ENCODE measurements at places on chromosomes 16 and 17. TPM values are rescaled to one million over a fixed set of nuclear protein-coding genes. Genes with fewer than 3 reads are reported as not detected.
A peak's percentile ranks its signal among the peaks of the same experiment; 100 is the strongest.

The KCNH4 gene
- 1.5 TPM for total RNA-seq

- DNase-seq = no peak
Observed at GRCh38 chr17:48960834-48961515, 7.4 kb downstream of the GIP start.

GRCh38 chr17:28842282-28843012, at the start of gene FAM222B:
TSS of gene FAM222B (minus strand) at chr17:28842790. CDS start at chr17:28766667, 76,123 bp downstream.
- DNase-seq = peak; percentile 86

GRCh38 chr17:45146890-45147580, 1.2 kb upstream of the HEXIM1 start:
- peak; percentile 55 for DNase-seq

DNA sequence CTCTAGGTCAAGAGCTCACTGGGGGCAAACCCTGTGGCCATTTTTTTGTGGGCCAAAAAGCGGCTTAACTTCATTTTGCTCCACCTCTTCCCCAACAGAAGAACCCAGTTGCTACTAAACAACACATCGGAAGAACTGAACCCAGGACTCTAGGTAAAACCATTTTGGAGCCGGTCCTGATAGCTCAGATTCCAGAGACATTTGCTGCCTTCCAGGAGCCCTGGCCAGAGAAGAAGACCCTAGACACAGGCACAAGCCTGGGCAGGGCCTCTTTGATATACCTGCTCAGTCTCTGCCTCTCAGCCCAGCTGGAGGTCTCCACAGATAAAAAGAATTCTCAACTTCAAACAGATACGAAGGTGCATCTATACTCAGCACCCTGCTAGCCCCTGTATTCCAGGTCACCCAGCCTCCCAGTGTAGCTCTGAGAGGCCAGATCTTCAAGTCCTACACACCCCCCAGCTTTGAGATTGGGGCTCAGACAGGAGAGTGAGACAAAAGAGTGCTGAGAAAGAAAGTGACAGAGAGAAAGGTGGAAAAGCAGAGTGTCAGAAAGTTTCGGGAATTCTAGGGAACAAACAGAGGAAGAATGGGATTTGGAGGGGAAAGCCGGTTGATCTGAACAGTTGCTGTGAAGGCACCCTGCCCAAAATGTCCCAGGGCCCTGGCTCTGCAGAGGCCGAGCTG, 6.6 kb upstream of the HOXB9 start:
- DNase-seq = no peak

The FOXJ1 gene
- 0.64 TPM for total RNA-seq

The PABPN1L gene
- total RNA-seq = not detected

- DNase-seq = no peak
Observed at GRCh38 chr16:46702030-46702429, 12.6 kb downstream of the ORC6 start.

DNA sequence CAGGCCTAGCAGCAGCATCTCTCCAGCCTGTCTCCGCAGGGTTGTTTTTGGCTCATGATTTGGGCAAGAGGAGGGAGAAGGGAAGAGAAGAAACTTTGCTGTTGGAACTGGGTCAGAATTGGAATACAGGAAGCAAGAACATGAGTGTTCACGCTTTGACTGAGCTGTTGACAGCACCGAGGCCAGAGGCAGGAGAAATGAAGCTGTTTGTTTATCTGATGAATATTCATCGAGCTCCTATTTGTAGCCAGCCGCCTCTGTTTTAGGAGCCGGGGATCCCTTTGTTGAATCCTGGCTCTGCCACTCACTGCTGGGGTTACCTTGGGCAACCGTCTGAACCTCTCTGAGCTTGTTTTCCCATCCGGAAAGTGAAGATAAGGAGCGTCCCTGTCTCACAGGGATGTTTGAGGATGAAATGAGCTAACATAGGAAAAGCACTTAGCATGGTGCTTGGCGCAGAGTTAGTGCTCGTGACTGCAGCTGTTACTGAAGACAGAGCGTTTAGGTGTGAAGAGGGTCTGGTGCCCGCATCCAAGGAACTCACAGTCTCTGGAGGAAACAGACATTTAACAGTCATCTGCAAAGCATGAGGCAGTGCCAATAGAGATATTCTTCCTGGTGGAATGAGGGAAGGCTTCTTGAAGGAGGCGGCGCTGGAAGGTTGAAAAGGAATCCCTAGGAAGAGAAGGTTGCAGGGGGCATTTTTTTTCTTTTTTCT, 29.2 kb downstream of the RAP1GAP2 start:
- no peak for DNase-seq

The TMEM88 gene
- 5.3 TPM for total RNA-seq

GRCh38 chr16:66272461-66272860, 94.0 kb upstream of the CDH5 start:
- no peak for DNase-seq

DNA sequence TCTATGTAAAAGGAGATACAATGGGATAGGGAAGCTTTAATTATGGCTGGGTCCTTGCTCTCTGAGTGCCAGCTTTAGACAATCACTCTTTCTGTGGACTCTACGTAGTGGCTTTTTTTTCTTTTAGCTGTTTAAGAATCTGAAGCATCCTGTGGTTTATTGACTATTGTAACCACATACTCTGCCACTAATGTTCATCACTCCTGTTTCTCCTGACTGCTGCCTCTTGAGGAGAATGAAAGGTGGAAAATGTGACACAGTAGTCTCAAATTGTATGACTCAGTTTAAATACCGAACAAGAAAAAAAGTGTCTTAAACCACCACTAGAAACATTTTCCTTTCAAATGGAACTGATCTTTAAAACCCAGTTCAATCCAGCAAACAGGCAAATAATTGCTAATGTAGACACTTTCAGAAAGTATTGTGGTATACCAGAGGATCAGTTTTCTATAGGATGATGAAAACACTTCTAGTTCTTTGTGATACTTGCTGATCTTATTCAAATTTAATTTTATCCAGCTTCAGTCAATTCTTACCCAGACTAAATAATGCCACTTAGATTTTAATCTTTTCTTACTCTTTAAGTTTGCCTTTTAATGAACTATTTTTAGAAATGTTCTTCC, 302.7 kb upstream of the PMFBP1 start:
- DNase-seq = no peak

- DNase-seq = no peak
Observed at GRCh38 chr17:33199571-33200510, 93.3 kb downstream of the ASIC2 start.

- DNase-seq = no peak
Observed at GRCh38 chr16:80573700-80574120, 32.9 kb downstream of the DYNLRB2 start.

DNA sequence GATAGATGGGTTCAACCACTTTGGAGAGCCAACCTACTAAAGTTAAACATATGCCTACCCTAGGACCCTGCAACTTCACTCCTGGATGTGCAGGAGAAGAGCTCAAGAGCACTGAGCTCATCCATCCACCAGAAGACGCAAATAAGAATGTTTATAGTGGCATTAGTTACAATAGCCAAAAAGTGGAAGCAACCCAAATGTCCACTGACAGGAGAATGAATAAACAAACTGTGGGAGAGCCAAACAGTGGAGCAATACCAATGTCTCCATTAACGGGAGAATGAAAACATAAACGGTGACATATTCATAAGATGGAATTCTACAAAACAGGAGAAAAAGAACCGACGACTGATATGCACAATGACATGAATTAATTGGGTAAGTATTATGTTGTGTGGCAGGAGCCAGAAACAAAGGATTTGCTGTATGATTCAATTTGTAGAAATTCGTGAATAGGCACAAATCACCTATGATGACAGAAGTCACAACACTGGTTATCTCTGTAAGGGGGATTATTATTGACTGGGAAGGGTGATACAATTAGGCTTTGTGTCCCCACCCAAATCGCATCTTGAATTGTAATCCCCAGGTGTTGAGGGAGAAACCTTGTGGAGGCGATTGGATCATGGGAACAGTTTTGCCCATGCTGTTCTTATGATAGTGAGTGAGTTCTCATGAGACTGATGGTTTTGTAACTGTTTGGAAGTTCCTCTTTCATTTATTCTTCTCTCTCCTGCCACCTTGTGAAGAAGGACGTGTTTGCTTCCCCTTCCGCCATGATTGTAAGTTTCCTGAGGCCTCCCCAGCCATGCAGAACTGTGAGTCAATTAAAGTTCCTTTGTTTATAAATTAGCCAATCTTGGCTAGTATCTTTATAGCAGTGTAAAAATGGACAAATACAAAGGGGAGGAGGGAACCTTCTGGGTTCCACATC, 57.9 kb upstream of the PLCG2 start:
- no peak for DNase-seq

DNA sequence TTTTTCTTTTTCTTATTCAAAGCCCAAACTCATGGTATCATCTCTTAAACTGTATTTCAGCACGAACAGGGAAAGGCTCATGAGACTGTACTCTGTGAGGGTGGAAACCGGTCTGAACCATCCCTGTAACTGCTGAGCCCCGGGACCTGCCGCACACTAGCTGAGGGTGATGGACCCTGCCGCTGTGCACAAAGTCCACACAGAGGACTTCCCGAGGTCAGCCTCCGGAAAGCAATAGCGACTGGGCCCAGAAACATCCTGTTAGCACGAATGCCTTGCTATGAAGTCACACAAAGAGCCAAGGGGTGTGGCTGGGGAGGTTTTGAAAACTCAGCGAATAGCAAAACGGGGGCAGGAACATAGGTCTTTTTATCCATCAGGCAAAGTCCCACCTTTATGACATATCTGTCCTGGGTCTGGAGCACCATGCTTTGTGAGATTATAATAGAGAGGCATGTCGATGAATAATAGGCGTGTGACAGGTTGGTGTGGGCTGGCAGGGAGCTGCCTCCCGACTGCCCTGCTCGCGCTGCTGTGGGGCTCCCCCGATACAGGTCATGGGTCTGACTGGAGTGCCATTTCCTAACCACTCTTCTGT, 33.4 kb downstream of the CDK5R1 start:
- DNase-seq = peak; percentile 22

DNA sequence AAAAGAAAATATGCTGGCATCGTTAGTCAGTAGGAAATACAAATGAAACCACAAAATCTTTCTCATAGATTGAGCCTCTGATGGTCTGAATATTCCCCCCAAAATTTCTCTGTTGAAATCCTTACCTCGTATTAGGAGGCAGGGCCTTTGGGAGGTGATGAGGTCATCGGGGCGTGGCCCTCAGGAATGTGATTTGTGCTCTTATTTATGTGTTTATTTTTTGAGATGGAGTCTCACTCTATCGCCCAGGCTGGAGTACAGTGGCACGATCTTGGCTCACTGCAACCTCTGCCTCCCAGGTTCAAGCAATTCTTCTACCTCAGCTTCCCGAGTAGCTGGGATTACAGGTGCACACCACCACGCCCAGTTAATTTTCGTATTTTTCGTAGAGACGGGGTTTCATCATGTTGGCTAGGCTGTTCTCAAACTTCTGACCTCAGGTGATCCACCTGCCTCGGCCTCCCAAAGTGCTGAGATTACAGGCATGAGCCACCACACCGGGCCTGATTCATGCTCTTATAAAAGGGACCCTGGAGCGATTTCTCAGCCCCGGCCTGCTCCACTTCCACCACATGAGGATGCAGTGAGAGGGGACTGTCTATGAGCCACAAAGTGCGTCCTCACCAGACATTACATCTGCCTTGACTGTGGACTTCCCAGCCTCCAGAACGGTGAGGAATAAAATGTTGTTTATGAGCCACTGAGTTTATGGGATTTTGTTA, 53.1 kb downstream of the DNAH17 start:
- no peak for DNase-seq

DNA sequence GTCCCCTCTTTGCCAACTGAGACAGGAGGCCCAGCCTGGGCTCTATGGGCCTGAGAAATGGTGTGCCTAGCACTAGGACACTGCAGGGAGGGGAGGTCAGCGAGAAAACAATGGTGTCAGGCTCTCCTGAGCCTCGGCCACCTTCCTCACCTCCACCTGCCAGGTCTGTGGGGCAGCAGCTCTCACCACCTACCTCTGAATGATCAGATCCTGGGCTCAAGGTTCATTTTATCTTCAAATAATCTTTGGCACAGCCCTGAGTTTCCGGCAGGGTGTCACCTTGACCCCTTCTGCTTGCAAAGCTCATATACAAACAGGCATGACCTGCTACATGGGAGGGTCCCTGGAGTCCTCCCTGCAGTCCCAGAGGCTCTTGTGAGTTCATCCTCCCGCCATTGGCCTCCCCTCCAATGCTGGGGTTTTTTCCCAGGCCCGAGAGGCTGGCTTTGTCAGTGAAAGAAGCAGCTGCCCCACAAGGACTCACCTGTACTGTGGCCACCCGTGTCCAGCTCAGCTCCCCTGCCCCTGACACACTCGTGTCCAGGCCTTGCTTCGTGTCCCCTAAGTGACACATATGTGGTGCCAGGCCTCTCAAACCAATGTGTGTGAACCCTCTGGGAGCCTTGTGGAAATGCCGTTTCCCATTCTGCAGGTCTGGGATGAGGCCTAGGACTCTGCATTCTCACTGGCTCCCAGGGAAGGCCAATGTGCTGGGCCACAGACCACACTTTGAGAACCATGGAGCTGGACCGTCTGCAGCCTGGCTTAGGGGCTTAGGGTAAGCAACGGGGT, 176.8 kb upstream of the CIBAR2 start:
- no peak for DNase-seq

The MPO gene
- not detected for total RNA-seq

DNA sequence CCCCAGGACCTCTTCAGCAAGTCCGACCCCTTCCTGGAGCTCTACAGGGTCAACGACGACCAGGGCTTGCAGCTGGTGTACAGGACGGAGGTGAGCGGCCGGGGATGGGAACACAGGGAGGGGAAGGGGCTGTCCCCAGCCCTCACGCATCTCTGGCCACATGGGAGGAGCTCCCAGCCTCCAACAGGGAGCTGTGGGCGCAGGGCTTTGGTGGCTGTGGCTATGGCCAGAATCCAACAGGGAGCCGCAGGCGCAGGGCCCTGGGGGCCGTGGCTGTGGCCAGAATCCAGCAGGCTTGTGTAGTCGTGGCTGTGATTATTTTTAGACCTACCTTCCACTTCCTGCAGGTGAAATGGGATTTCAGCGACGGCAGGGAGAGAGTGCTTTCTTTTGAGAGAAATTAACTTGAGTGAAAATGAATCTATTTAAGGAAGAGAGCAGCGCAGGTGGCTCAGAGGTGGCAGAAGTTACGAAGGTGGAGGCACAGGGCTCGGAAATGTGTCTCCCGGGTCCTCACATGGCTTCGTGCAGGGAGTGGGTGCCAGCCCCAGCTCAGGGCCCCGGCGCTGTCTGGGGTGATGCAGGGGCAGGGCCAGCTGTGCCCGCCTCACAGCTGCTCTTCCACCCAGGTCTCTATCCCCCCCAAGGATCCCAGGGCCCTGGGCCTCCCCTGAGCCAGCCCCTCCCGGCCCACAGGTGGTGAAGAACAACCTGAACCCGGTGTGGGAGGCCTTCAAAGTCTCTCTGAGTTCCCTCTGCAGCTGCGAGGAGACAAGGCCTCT, 9.4 kb downstream of the CPNE7 start:
- DNase-seq = no peak
